ENCODE measurements at places on chromosomes 11 and 22. TPM values are rescaled to one million over a fixed set of nuclear protein-coding genes. Genes with fewer than 3 reads are reported as not detected.

- no peak for DNase-seq
Measured at GRCh38 chr11:10382518-10382917, 72.5 kb upstream of the AMPD3 start.

DNA sequence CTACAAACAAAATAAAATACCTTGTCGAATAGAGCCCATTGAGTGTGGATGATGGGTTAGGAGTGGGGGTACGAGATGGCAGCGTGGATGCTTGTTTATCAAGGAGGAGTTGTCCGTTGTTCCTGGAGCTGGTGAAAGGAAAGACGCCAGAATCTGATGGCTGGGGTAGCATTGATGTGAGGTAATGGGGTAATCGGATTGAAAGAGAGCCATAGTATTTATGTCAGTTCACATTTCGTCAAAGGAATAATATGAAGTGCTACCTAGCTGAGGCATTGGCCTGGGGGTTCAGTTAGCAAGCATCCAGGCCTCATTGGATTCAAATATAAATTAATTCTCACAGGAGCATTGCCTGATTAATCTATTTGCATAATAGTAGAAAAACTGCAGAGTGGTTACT, 16.9 kb upstream of the DBX1 start:
- DNase-seq: no peak

DNA sequence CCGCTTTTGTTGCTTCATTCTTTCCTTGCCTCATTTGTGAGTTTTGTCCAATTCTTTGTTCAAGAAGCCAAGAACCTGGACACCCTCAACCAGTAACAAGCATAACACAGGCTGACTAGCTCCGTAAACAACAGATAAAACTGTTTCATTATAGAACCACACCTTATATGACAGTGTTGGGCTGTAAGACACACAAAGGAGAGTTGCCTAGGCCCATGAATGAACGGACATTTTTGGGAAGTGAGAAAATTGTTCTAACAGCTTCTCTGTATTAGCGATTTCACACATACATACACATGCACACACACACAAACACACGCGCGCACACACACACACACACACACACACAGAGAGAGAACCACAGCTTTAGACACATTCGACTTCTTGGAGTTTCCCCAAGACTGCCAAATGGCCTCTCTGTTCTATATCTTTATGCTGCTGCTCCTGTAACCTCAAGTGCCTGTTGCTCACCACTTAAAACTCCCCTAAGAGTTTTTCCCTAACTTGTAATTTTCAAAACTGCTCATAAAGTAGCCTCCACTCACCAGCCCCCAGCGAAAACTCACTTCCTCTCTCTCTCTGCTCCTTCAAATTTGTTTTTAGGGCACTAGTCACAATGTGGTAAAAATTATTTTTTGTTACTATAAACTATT, 35.9 kb downstream of the CTSC start:
- DNase-seq: peak; percentile 5

DNA sequence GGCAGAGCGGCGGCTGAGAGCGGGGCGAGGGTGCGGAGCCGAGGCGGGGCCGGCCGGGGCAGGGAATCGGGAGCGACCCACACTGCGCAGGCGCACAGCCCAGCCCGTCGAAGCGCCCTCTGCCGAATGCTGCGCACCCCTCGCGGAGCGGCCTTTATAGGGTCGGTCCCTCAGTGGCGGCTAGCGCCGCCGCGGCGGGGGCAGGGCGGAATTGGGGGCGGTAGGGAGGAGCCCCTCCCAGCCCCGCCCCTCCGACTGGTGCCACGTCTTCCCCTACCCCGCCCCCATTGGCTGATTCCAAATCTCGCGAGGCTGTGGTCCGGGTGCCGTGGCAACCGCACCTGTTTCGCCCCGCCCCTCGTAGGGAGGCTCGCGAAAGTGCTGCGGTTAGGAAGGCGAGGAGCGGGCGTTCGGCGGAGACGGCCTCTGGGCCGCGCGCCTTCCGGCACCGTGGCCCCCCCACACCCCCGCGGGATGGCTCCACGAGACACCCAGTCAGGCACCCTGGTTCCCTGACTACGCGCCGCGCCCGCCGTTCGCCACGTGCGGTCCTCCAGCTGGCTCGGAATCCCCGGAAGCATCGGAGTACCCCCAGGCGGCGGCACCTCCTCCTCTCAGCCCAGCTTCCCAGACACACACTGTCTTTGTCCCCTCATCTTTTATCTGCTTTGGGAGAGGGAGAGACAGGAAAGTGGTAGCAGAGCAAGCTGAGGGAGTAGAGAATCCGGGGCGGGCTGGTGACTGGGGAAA, at the start of gene EHD1:
Gene EHD1 (minus strand): TSS at position 128 of the 750 bp plus-strand sequence. CDS start 157 bp downstream, outside the sequence.
- peak; percentile 99 for DNase-seq

GRCh38 chr22:22148905-22149304, 95.7 kb upstream of the VPREB1 start:
- no peak for DNase-seq

DNA sequence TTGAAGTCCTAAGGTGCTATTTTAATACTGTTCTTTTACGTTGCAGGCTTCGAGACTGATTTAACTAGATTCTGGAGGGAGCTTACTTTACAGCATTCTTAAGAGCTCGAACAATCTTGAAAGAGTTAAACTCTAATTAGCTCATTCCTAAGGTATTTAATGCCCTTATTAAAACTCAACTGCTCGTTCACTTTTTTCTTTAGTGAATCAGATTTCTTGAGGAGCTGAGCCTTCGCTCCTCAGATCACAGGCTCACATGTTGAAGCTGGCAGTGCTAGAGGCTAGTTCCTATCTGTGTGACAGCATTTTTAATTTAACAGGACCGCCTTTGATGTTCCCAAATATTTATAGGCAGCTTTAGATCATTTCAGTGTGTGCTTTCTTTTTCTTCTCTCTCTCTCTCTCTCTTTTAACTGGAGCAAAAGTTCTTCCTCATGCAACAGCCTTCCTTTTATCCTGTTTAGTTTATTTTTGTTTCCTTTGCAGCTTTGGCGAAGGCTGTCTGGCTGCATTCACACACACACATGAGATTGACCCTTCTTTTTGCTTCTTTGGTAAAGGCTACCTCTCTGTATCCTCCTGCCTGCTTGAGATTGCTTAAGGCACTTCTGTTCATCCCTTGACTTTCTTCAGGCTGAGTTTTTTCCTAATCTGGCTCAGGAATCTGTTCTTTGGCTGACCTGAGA, 21.0 kb downstream of the ZNRF3 start:
- peak; percentile 30 for DNase-seq

GRCh38 chr11:107457205-107457557, 444 bp downstream of the CWF19L2 start:
- no peak for DNase-seq

DNA sequence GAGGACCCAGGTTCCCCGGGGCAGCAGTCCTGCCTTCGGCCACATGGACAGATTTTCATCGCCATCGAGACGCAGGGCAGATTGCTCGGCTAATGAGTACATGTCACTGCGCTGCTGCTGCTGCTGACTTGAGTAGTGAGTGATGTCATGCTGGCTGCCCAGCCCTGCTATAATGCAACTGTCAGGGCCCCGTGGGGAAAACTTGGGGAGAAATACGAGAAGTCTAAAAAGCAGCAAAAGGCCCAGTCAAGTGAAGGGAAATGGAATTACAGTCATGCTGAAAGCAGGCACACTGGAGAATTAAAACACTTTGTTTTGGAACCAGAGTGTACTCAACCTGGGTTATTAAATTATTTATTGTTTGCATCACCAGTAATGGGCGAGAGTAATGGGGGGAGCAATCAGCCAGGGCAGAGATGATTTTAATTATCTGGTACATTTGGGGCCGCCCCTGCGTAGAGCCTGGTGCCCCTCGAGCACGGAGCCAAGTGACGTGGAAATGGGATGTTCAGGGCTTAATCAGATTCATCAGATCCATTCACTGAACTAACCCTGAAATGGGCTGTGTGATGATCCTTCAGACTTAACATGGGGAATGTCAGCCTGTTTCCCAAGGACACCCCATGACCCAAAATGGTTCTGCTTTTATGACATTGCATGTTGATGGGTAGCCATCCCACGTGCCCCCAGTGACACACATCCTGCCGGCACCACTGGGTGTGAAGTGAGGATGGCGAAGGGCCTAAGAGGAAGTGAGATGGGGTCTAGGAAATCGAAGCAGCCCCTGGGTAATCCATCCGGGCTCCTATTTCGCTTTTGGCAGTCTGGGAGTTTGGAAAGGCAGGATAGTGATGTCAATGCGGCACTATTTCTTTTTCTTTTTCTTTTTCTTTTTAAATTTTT, 241.6 kb upstream of the CADM1 start:
- DNase-seq: no peak

GRCh38 chr22:25090225-25090890, 109.3 kb upstream of the CRYBB3 start:
- no peak for DNase-seq

- no peak for DNase-seq
Measured at GRCh38 chr22:41184679-41185078, 20.4 kb upstream of the L3MBTL2 start.

- DNase-seq: no peak
Measured at GRCh38 chr11:123859731-123860130, 25.7 kb downstream of the TMEM225 start.

DNA sequence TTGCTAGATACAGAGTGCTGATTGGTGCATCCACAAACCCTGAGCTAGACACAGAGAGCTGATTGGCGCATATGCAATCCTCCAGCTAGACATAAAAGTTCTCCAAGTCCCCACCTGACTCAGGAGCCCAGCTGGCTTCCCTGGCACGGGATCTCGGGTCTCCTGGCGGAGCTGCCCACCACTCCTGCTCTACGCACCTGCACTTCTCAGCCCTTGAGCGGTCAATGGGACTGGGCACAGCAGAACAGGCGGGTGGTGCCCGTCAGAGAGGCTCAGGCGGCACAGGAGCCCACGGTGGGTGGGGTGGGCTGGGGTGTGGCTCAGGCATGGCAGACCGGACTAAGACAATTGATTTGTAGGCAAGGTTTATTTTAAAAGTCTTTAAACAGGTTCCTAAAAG, 1365.5 kb downstream of the FAM181B start:
- DNase-seq: no peak

DNA sequence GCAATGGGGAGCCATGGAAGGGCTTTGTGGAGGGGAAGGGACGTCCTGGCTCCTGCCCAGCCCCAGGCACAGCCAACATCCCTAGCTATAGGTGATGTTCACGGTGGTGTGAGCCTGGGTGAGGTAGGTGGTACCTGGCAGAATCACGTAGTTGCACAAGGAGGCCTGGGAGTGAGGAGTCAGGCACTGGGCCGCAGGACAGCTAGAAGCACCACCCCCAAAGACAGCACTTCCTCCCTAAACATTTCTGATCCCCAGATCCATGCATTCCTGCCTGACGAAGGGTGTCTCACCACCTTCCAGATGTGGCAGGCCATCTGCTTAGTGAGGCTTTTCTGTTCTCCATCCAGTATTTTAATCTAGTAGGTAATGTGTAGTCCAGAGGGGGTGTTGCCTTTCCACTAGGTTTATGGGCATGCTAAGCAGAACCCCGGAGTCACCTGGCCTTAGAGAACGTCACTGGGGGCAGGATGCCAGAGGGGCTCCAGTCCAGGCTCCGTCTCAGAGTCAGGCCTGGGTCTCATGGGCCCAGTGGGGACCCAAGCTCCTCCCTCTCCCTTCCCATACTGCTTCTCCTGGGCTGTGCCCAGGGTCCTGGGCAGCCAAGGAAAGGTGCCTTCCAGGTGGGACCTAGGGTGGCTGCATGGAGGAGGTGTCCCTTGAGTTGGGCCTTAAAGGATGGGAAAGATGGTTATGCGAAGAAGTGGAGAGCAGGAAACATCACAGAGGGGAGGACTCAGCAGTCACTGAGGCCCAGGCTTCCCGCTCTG, 56.2 kb downstream of the OTOG start:
- no peak for DNase-seq

DNA sequence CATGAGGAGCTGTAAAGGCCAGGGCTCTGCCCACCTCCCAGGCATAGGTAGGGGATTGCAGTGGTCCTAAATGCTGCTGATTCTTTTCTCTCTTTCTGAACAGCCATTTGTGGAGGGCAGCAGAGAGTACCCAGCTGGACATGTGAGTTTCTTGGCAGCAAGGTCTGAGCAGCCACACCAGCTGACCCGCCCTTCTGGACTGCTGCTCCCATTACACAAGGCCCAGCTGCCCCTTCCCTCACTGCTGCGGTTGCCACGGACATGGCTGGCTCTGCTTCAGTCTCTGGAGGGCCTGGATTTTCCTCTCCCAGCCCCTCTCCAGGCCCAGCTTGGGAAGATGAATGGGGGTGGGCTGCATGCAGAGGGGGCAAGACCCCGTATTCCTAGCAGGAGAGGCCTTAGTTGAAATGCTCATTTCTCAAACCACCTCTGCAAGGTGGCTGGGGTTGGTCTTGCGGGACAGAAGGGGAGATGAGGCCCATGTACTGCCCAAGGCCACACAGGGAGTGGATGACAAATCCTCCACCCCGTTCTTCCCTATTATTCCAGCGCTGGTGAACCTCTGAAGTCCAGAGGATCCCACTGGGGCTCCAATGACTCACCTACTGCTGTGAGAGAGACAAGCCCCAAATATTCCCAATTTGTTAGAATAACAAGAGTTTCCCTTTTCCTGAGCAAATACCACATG, 4.6 kb downstream of the LGALS12 start:
- peak; percentile 68 for DNase-seq

DNA sequence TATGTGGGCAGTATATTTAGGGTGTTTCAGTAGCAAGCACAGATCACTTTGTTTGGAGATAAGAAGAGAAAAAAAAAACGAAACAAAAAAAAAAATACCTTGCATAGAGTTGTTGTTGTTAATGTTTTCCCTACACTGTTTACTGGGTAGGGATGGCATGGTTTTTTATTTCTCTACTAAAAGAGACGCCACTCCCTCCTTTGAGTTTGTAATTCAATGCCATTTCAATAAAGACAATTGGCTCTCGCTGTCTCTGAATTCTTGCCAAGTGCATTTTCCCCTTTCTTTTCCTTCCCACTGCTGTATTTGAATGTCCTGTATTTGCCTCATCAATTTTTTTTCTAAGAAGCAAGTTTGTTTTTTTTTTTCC, 213.9 kb upstream of the UBASH3B start:
- DNase-seq: no peak

DNA sequence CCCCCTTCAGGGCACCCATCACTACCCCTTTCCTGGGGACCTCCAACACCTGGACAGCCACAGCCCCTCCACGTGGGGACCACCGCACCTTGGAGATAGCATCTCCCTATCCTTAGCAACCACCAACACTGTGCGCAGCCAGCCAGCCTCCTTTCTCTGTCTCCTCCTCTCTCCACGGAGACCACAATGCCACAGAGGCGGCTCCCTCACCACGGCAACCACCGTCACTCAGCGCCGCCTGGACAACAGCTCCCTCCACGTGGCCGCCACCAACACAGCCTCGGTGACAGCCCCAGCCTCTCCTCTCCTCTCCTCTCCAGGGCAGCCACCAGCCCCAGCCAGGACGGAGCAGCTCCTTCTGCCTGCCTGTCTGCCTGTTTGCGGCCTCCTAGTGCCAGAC, 10.5 kb downstream of the ELFN2 start:
- DNase-seq: no peak

KCTD14 gene
- 15.6 TPM for total RNA-seq

MPEG1 gene
- total RNA-seq: 5.8 TPM

OR51B2 gene
- not detected for total RNA-seq

CHRDL2 gene
- not detected for total RNA-seq

NXPE1 gene
- not detected for total RNA-seq

RFPL2 gene
- total RNA-seq: not detected

VPREB3 gene
- total RNA-seq: not detected

RGL4 gene
- total RNA-seq: not detected

OR2D2 gene
- total RNA-seq: 1.2 TPM

TSGA10IP gene
- total RNA-seq: not detected

Data from thyroid gland (tissue), 4 donors.